NCI-H524 (cell line): ENCODE measurements at places on chromosomes 1 and 21.

DNA sequence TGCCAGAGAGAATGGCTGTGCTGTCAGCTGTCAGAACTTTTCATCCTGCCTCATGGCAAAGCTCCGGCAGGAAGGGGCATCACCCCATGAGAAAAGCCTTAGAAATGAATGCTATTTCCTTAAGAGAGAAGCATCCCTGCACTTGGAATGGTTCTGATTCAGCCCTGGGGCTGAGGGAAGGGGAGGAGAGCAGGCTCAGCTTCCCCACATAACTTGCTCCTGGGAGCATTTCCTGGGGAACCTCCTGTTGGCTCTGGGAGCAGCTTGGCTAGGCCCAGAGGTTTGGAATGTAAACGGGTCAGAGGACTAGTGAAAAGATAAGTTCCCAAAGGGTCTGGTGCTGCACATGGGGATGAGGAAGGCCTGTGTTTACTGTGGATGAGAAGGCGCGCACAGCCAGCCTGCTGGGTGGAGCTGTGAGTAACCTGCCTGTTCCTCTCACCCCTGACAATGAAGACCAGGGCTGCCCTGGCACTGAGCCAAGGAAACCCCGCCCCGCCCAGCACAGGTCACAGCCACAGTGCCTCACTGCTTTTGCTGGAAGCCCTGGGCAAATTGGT, 5.0 kb downstream of the PRELP start:
- DNase-seq: peak; percentile 19

DNA sequence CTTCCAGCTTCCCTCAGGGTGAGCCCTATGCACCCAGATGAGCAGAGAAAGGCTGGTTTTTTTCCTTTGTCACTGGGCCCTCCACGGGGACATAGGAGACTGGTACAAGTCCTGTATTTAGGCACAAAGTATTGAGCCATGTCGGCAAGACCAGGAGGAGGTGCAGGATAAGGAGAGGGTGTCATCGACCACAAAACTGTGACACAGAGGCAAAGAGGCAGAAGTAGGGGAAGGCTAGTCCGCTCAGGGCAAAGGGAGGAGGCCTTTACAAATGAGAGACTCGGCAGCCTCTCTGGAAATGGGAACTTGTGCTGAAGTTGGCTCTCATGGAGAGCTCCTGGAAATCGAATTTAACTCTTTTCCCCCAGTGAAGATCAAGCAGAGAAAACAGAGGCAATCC, 70.7 kb upstream of the CAMK1G start:
- DNase-seq: no peak

GRCh38 chr1:214552174-214552608, 789 bp upstream of the PTPN14 start:
- DNase-seq: peak; percentile 47

- no peak for DNase-seq
Measured at GRCh38 chr21:33140288-33140687, 70.3 kb downstream of the OLIG1 start.

- no peak for DNase-seq
Measured at GRCh38 chr1:17935230-17935629, 172.4 kb upstream of the IGSF21 start.

GRCh38 chr1:169321539-169321938, 46.1 kb downstream of the NME7 start:
- no peak for DNase-seq

DNA sequence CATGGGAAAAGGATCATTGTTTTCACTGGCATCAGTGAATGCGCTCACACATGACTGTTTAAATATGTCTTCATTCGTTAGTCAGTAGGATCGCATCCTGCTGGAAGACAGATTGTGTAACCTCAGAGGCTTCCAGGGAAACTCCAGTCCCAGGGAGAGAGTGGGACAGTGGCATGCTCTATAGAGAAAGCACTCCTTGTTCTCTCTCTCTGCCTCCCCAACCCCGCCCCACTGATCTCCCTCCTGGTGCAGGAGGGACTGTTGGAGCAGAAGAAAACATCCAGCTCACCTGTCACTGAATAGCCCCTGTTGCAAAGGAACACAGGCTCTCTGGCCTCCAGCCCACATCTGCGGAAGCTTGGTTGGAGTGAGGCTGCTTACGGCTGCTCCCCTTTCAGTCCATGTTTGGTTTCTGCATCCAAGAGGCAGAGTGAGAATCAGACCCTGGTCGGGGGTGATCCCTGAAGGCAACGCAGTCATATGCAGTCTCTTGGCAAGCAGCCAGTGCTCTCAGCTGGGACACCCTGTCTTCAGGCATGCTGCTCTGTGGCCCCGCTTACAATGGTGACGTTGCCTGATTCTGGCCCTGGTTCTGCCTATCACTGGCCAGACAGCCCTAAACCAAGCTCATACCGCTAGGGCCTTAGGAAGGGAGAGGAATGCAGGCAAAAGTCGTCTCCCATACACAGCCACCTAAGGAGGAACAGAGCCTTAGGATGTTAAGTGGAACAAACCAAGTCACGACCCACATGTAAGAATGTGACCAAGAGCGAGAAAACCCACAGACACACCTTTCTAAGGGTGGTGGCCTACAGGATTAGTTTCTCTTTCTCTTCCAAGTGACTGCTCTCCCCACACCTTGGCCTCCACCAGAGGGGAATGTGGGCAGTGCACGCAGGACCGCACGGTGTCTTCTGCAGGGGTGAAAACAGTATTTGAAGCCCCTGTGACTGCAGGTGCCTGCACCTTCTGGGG, 39.7 kb downstream of the BACE2 start:
- no peak for DNase-seq

DNA sequence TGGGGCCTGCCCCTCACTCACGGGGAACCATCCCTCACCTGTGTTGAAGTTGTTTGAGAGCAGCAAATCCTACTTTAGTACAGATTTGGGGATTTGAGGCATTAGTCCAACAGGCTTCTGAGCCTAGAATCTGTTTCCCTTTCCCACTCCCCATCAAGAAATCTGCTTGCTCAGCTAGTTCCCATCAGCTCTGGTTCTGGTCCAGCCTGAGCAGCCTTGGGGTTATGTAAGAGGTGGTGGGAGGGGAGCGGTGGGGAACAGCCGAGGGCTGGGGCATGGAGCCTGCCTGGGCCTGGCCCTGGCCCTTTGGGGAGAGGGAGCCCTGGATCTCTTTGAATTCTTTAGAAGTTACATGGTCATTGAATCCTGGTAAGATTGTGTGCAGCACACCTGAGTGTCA, 4.1 kb downstream of the GSTM5 start:
- no peak for DNase-seq

- DNase-seq: peak; percentile 5
Measured at GRCh38 chr1:174877208-174877673, 122.5 kb upstream of the CACYBP start.

DNA sequence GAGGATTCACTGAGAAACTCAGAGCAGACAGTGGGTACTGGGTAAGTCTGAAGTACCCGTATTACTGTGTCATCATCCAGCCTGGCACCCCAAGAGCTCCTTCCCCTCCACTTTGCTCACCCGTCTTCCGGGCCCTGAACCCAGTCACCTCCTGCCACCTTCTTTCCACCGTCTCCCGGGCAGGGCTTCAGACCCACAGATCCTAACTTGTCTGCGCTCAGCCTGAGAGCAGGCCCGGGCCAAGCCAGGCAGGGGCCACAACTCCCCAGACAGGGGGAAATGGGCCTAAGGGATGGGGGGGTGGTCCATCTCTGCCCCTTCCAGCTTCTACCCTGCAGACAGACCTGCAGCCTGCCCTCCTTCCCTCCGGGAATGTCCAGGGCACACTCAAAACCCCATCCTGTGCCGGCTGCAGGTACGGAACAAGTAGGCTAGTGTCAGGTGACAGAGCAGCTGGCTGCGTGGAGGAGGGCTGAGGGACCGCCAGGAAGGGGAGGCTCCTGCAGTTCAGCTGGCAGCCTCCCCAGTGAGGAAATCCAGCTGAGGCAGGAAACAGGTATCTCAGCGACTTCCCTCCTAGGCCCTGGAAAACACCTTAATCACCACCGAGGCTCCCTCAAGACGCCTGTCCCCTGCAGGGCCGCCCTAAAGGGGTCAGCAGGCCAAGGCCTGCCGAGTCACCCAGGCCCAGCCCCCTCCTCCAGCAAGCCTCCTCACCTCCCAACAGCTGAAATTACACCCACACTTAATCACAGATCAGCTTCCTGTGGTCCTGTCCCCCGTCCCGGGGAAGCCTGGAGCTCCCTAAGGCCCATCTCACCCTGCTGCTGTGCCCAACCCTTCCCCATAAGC, 3.5 kb downstream of the HSPG2 start:
- DNase-seq: peak; percentile 50

DNA sequence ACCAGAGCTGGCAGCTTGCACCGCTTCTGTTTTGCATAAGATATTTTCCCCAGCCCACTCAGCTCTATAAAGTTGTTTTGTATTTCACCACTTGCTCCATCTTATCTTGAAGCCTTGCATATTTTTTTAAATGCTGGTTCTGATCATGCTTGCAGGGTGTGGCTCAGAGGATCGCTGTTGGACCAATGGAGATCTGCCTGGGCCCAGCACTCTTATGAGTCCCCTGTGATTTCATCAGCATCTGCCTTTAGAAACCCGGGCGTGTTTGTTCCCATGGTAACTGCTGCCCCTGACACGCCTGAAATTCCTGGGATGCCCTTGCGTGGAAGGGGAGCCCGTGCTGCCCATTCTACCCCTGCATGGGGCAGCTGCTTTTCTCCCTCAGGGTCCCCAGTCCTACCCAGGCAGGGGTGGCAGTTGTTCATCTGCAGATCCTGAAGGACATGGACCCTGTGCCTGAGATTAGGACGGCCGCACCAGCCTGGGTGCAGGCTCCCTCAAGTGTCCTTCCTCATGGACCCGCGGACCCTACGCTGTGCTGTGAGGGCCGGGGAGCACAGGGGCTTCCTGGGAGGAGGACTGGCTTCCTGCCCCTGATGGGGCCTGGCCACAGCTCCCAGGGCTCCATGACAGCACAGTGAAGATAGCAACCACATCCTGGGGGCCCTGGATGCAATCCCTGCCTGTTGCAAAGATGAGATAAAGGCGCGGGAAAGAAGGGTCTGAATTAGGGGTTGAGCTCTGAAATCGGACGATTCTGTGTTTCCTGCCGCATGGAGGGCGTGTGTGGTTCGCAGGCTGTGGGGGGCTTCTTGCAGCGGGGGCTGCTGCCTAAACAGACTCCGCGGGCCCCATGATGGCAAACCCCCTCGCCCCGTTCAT, 226.5 kb downstream of the SDCCAG8 start:
- DNase-seq: peak; percentile 80

DNA sequence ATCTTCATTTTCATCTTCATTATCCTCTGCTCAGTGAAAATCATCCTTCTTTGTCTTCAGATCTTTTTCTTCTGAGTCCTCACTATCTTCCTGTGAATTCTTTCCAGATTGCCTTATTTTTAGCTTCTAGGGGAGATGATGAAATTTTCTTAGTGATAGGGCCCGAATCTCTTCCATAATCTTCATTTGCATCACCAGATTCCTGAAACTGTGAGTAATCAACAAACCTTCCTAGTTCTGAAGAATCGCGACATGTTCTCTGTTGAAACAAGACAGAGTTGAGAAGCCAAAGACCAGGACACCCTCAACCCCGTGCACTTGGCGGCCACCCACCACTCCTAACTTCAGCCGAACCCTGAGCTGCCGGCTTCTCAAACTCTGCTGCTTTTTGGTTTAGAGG, 92.8 kb upstream of the CDC42BPA start:
- no peak for DNase-seq

- DNase-seq: no peak
Measured at GRCh38 chr1:247177755-247178154, 5.9 kb upstream of the ZNF124 start.

GRCh38 chr1:53629101-53629691, 109.8 kb downstream of the GLIS1 start:
- peak; percentile 93 for DNase-seq

DNA sequence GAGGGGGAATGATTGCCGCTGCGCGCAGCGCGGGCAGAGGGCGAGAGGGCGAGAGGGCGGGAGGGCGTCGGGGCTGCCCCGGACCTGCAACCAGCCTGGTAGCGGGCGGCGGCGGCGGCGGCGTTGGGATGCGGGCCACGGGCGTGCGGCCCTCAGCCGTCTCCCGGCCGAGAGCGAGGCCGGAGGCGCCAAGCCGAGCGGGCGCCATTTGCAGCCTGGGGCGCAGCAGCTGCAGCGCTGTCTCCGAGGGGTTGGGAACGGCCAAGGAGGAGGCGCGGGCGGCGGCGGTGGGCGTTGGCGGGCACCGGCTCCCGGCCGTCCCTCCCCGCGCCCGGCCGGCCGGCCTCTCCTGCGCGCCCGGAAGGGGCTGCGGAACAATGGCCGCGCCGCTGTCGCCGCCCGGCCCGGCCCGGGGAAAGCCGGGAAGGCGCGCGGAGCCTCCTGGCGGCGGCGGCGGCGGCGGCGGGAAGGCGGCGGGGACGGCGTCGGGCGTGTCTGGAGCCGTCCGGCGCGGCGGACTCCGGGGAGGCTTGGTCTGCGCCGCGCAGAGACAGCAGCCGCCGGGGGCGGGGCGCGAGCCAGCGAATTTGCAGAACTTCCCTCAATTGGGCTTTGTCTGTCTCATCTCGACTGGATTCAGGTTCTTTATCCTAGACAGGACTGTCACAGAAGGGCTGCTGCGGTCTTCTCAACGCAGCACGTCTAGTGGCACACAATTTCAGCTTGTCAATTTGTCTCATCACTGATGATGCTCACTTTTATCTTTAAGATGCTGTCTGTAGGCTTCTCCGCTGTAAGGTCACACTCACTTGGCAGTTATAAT, 35.7 kb downstream of the ZBTB8B start:
- no peak for DNase-seq

- no peak for DNase-seq
Measured at GRCh38 chr21:43734928-43735229, 15.9 kb downstream of the PDXK start.

GRCh38 chr1:208654241-208654640, 410.1 kb upstream of the PLXNA2 start:
- DNase-seq: peak; percentile 53

- DNase-seq: no peak
Measured at GRCh38 chr1:207811920-207812720, 60.3 kb downstream of the CD46 start.

- DNase-seq: no peak
Measured at GRCh38 chr1:39761557-39762260, 9.4 kb downstream of the OXCT2 start.

- DNase-seq: no peak
Measured at GRCh38 chr1:70930062-70930461, 117.6 kb downstream of the PTGER3 start.

- DNase-seq: peak; percentile 62
Measured at GRCh38 chr1:174940646-174941175, 59.0 kb upstream of the CACYBP start.

DNA sequence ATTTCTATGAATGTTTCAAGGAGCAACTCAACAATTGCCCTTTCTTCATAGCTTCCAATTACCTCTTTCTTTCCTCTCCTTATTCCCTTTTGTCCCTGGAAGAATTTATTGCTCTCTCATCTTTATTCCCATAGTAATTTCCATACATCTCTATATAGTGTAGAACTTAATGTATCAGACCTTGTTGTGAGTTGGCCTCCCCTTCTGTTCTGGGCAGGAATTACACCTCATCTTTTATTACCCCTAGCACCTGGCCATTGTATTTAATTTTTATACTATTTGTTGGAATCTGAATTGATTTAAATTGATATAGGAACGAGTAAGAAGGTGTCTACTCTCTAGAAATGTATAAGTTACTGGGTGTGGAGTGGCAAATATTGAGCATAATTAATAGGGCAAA, 114.5 kb downstream of the CACHD1 start:
- no peak for DNase-seq

GRCh38 chr21:36089946-36090345, 20.1 kb downstream of the CBR1 start:
- DNase-seq: no peak

GRCh38 chr1:205972081-205972480, 28.8 kb upstream of the SLC26A9 start:
- DNase-seq: no peak

- DNase-seq: no peak
Measured at GRCh38 chr1:160975026-160975425, 20.4 kb upstream of the ITLN2 start.
